Right renal cortex interstitium (tissue), 3 donors: ENCODE measurements at places on chromosomes 1 and 21. TPM values are rescaled to one million over a fixed set of nuclear protein-coding genes. Genes with fewer than 3 reads are reported as not detected.

DNA sequence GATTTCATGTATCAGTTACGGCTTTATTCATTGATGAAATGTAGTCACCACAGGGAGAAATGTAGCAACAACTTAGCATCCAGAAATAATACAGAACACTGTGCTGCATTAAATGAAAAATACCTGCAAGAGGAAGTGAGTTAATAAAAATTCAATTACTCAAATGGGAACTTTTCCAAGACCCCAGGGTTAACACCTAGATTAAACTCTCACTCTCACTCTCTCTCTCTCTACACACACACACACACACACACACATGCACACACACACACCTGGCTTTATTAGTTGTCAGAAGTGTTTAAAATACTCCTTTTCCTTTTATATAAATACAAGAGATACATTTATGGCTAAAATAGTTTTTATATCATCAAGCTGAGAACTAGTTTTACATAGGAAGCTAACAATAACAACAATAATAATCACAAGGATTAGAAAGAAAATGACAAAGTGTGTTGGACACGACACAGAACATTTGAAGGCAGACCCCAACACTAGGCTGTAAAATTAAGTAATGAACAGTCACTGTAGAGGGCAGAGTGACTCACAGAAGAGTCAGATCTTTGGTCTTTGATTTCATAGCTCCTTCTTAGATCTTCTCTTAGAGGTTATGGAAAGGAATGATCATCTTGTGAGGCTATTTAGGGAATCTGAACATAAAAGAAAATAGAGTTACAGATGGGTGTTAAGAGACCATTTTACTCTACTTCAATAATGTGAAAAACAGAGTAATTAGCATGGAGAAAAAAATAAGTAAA is 1266.0 kb upstream of the ADGRL2 start:
- DNase-seq = no peak

DNA sequence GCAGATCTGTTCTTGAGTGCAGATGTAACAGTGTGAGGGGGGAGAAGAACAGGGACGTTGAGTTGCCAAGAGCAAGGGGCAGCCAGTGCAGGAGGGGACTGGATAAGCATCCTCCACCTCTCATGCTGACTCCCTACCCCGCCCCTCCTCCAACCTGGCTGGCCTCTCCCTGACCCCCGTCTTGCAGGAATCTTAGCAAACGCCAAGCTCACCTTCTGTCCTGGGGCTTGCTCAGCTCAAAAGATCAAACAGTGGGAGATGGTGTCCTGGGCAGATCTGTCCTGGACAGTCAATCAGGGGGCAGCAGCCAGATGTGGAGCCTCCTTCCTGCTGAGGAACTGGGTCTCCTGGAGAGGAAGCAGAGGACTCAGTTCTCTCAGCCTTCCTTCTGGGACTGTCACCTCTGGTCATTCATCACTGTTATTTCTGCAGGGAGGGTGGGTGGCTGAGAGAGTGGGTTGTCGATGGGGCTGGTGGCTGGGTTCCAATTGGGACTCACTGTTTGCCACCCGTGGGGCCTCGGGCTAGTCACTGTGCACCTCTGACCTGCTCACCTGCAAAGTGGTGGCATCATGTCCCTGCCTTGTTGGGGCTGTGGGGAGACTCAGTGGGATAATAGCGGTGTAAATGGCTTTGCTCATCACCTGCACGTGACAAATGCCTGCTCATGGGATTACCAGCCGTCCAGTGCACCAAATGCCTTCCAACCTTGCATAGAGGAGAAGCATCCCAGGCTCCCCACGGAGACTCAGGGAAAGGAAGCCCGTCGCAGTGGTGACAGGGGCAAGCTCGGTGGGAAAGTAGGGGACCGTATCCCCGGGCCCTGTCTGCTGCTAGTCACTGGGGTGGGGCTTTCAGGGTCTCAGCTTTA is 154.4 kb downstream of the PTPRU start:
- no peak for DNase-seq

- no peak for DNase-seq
Observed at GRCh38 chr1:212712451-212713303, 13.0 kb upstream of the BATF3 start.

DNA sequence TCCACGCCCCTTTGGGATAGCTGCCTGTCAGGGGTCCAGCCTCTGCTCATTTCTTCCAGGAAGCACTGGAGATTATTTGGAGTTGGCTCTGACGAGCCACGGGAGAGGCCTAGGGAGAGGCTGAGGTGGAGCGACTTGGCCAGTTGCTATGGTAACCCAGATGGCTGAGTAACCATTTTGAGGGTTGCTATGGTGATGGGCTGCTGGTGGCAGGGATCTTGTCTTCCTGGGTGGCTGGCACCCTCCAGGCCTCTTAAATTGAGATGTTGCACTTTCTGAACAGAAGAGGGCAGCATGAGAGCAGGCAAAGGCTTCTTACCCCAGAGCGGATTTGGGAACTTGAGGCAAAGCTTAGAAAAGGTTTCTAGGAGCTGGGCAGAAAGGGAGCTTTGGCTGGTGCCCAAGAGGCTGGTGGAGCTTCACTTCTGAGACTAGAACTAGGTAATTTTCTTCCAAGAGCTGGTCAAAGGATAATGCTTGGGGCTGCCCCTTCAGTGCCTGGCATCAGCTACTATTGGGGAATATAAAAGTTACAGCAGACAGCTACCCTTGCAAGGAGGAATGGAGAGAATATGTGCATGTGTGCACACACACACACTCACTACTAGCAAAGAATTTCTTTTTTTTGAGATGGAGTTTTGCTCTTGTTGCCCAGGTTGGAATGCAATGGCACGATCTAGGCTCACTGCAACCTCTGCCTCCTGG is 72.5 kb downstream of the NDUFS5 start:
- DNase-seq = no peak

GRCh38 chr21:44958471-44959191 is 18.8 kb downstream of the SLX9 start:
- no peak for DNase-seq

DNA sequence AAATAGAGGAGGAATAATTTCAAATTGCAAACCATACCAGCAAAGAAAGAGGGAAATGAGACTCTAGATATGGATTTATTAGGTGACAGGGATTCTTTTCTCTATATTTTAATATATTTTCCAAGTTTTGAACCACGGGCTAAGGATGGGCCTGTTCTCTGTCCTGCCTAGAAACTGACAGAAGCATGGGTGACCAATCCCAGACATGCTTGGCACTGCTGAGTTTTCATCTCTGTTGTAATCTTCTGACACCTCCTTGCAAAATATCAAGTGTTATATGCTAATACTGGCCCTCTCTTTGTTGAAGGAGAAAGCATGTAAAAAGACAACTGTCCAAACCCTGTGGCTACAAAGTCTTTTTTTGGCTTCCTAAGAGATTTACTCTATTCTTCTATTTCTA is 774 bp upstream of the ANGPTL7 start:
- no peak for DNase-seq

GJA8 gene
- 0.65 TPM for polyA plus RNA-seq

HSPA6 gene
- polyA plus RNA-seq = 0.40 TPM
